CD8-positive, alpha-beta T cell (primary cell): ENCODE measurements at places on chromosomes 2 and 18. TPM values are rescaled to one million over a fixed set of nuclear protein-coding genes. Genes with fewer than 3 reads are reported as not detected.

FHL2 gene
- total RNA-seq = 0.64 TPM

EVX2 gene
- not detected for total RNA-seq

RAX gene
- total RNA-seq = not detected

LIPG gene
- total RNA-seq = not detected

CYP27C1 gene
- not detected for total RNA-seq

CCDC178 gene
- total RNA-seq = not detected

RNF149 gene
- 128 TPM for total RNA-seq

RNF138 gene
- total RNA-seq = 198 TPM

AMER3 gene
- not detected for total RNA-seq

WNT10A gene
- total RNA-seq = 4.9 TPM

EFHD1 gene
- 0.92 TPM for total RNA-seq

GNAL gene
- 0.17 TPM for total RNA-seq

CRYGD gene
- total RNA-seq = not detected

GPR39 gene
- total RNA-seq = not detected

AGPS gene
- 23.8 TPM for total RNA-seq

ANO7 gene
- not detected for total RNA-seq

SMAD2 gene
- total RNA-seq = 72.4 TPM

DYNAP gene
- total RNA-seq = not detected

ITGA4 gene
- 102 TPM for total RNA-seq

TANC1 gene
- 0.19 TPM for total RNA-seq

OSBPL6 gene
- total RNA-seq = 0.11 TPM

SERPINB11 gene
- total RNA-seq = not detected

CEP68 gene
- 19.9 TPM for total RNA-seq

TBR1 gene
- total RNA-seq = 0.06 TPM

BCL2L11 gene
- 40.1 TPM for total RNA-seq

LYPD6 gene
- not detected for total RNA-seq
